ENCODE measurements at places on chromosomes 7 and 10.

DNA sequence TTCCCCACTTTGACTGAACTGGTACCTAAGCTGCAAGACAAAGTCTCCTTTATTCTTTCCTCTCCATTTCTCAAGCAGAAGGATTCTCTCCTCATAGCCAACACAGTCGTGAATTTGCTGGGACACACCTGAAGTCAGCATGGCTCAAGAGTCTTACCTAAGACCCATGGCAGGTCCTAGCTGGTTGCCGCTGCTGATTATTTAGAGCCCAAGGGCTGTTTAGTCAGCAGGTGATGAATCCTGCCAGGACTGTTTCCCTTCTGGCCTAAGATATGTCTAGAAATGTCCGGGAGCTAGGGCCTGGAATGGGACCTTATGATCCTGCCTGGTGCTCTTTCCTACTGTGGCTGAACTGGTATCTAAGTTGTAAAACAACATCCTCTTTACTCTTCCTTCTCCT, 82.8 kb downstream of the AHCYL2 start:
- DNase-seq, result no peak

DNA sequence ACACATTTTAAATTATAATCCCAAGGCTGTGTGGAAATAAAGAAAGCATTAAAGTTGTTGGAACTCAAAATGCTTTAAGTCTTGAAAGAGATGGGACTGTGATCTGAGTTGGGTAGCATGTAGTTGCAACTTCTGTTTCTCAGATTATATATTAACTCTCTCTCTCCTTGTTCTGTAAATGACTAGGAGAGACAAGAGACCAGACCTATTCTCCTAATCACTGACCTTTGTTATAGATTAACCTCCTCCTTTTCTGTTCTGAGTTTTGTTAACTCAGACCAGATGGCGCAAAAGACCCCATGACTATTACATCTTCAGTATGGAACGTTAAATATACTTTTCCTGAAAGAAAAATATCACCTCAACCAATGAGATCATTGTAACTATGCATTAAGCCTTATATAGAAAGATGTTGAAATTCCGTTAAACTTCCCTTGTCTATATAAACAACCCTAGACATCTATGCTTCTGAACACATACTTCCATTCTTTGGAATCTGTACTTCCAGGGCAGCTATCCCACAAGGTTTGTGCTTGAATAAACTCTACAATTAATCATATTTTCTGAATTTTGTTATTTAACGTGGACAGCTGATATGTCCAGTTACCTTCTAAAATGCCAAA, 143.5 kb upstream of the TRIM24 start:
- DNase-seq, result no peak

DNA sequence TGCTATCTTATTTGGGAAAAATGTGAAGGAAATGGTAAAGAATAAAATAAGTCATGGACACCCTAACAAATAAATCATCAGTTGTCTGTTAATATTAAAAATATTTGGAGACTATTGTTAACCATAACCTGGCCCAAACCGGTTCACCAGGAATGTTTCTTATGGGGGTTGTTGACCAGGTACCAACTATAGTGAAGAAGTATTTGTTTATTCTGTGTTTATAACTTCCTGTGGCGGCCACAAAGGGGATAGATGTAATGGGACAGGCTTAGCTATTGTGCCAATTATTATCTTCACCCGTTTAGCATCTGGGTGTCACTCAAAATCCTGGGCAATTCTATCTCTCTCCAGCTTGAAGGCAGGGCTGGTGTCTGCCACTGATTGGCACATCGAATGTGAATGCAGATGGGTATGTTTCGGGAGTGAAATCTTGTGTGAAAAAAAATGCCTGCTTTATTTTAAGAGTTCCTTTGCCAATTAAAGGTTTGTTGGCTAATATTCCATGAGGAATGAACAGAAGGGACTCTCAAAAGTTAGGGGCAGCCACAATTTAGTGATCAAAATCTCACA, 500.9 kb downstream of the ARL4A start:
- DNase-seq, result no peak

DNA sequence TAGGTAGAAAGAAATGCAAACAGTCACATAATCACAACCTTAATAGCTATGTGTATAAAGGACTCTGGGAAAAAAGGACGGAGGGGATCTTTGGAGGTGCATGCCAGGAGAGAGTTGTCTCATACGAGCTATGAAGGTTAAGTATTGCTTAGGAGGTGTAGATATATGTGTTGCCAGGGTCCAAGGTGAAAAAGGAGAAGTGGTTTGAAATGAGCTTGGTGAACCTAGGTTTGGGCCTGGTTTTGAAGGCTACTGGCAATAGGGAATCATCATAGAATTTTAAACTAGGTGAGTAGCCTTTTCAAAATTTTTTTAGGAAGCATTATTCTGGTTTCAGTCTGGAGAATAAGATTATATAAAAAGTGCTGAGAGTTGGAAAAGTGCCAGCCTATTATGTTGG, 336.8 kb downstream of the AUTS2 start:
- DNase-seq, result no peak

DNA sequence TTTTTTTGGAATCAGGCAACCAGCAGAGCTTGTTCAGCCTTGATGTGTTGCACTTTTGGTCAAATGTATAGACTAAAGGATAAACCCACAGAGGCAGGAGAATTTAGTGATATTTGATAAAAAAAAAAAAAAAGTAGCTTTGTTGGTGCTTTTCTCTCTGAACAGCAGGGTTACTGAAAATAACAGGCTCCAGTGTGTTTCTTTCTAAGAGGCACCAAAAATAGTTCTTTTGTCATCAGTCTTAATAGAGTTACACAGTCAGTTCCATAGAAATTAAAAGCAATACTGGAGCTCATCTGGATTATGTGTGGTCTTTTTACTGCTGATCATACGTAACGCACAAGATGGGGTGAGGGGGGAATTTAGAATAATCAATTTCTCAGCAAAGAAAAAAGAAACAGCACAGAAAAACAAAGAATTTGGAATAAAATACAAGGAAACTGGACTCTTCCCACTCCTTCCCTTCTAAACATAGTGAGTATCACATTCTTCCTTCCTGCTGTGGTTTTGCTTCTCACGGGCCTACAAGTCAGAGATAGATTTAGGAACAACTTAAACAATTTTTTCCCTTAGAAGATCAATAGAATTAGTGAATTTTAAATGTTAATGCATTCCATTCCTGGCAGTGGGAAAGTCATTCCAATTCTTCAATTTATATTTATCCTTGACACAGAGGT, 178.8 kb upstream of the AKR1E2 start:
- DNase-seq, result no peak

- no peak for DNase-seq
Observed at GRCh38 chr7:96183163-96183670, 138.7 kb downstream of the SLC25A13 start.

DNA sequence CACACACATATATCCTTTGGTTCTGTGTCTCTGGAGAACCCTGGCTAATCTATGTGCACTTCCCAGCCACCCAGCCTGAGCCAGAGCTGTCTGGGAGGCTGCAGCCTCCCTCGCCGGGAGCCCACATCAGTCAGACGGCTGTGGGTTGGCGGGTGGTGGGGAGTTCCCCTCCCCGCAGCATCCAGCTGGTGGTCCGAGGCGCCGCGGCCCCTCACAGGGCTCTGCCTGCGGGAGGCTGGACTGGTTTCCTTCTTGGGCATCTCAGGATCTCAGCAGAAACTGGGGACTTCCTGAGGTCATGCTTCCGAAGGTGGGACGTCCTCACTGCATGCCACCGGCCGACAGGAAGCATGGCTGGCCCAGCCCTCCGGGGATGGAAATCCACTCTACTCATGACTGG, 22.0 kb upstream of the PSMG3 start:
- no peak for DNase-seq

- no peak for DNase-seq
Observed at GRCh38 chr7:46115410-46115809, 194.3 kb upstream of the IGFBP3 start.

DNA sequence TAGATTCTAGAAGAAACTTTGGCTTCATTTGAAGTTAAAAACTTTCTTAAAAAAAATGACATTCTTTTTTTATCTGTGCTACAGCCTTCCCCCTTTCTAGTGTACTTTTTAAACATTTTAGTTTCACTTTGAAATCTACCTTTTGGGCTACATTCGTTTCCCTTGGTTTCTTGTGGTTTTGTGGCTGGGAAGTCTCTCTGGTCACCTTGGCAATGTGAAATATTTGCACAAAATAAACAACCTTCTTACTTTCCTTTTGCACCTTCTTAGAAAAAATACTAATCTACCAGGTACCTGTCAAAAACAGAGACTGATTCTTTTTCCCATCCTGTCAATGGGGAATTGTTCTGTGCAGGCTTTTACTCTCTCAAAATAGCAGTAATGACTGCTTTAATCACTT, 350.2 kb downstream of the GATA3 start:
- peak; percentile 7 for DNase-seq

DNA sequence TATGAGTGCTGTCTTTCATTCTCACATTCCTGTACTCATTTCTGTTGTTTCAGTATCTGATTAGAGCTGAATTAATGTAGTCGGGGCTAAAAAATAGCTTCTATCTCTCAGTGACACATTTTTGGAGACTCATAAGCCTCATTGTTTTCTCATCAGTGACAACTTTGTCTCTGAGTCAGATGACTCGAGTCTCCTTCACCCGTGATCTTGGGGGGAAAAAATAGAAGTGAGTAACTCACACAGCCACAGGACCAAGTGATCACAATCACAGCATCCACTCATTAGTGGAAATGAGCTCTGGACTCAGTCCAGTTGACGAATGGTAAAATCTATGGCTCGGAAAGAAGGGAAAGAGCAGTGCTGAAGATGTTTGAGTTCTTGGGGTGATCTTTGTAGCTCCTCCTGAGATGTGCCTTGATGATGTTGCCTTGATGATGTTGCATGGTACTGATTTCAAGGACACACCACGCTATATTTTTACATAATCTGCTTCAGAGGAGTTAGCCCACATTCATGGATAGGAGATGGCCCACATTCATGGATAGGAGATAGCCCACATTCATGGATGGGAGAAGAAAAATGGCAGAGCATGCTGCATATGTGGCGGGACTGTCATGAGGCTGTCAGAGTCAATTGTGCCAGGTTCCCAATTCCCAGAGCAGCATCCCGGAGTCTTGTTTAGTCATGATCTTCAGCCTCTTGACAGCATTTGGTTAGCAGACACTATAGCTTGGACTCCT, 214.7 kb downstream of the CELF2 start:
- no peak for DNase-seq

- DNase-seq, result no peak
Observed at GRCh38 chr7:51114501-51114900, 202.1 kb downstream of the COBL start.

- DNase-seq, result no peak
Observed at GRCh38 chr7:57201021-57201894, 69.0 kb upstream of the ZNF479 start.

- no peak for DNase-seq
Observed at GRCh38 chr7:5567790-5568189, 144.2 kb upstream of the TNRC18 start.

DNA sequence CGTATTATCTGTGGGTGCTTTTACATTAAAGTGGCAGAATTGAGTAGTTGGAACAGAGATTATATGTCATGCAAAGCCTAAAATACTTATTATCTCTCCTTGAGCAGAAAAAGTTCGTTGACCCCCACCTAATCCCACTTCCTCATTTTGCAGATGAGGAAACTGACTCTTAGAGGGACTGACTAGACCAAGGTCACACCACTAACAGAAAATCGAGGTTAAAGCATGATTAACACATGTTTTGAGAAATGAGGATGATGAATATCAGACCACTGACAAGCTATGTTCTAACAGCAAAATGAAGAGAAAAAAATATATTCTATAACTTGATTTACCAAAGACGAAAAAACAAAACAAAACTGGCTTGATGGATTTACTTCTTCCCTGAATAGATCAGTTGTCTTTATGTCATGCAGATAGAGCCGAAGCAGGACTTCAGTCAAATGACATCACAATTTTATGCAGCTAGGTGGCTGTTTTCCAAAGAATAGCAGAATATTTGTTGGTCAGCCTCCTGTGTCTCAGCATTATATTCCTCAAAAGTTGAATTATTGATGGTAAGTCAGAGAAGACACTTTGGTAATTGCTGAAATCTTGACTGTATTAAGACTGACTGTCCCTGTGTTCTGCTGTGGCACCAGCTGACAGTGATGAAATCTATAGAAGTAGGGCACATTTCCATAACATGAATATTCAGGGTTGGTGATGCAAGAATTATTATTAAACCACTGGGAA, 24.2 kb upstream of the SMIM30 start:
- DNase-seq, result no peak

DNA sequence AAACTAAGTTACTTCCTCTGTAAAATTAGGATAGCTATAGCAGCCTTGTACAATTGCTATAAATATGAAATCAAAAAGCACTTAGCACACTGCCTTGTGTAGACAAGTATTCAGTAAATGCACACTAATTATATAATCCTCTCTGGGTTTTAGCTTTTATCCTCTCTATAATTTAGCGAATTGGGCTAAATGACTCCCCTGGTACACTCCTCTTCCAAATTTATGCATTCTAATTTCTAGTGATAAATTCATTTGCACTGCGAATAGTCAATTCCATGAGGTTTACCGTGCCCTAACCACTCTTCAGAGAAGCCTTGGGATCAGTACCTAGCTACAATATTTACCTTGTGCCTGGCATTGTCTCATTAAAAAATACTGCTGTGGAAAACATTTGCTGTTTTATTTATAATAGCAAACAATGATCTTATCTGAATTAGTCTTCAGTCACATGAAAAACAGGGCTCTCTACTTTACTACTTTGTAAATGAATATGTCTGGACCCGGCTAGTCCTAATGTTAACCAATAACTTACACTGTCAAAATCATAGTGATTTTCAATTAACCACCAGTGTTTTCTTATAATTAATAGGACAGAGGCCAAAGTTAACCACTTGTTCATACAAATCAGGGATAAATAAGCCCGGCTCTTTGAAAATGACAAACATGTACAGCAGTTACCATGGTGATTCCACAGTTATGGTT, 577.9 kb downstream of the IPMK start:
- DNase-seq, result no peak

DNA sequence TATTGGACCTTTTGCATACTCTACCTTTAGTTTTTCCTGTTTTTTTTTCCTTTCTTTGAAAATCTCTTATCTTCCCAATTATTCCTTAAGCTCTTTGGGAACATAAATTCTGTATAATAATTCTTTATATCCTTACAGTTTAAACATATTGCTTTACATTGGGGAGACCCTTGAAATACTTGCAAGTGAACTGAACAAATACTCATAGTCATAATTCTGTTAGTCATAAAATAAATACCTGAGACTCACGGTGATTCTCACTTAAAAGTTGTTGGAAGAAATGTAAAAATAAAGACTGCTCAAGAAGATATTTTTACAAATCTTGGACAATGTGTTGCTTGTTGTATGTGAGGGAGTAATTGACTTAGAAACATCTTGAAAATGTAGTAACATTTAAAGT, 515.2 kb upstream of the POT1 start:
- no peak for DNase-seq

- DNase-seq, result no peak
Observed at GRCh38 chr7:43137811-43138210, 25.4 kb downstream of the HECW1 start.

Measured in activated CD4-positive, alpha-beta T cell treated with anti-CD3 and anti-CD28 coated beads, Interleukin-2, amount 50 U/mL, for 4 hours (primary cell).